Right ventricle myocardium inferior (tissue), 1 donor: ENCODE measurements at places on chromosomes 13 and 19. TPM values are rescaled to one million over a fixed set of nuclear protein-coding genes. Genes with fewer than 3 reads are reported as not detected.

DNA sequence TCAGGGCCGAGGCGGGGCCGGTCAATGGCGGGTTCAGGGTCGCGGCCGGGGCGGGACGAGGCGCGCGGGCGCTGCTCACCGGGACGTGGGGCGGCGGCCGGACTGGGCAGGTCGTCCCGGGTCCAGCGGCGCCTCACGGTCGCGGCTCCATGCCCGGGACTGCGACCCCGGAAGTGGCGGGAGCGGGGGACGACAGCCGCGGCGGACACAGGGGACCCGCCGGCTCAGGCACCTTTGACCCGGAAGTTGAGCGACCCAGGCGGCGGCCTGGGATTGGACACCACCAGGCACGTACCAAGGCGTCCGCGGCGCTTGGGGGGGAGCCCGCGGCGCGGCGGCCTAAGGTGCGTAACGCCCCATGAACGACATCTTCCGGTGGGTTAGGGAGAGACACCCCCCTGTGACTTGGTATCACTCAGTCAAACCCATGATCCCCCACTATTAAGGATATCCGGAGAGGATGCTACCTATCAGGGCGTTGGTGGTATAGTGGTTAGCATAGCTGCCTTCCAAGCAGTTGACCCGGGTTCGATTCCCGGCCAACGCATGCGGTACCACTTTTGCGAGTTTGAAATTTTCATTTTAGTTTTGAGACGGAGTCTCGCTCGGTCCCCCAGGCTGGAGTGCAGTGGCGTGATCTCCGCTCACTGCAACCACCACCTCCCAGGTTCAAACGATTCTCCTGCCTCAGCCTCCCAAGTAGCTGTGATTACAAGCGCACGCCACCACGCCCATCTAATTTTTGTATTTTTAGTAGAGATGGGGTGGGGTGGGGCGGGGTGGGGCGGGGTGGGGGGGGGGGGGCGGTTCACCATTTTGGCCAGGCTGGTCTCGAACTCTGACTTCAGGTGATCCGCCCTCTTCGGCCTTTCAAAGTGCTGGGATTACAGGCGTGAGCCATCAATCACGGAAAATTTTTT is at the start of gene DPP9:
TSS of gene DPP9 (minus strand) at position 248 of the 920 bp plus-strand sequence. CDS start 3,936 bp downstream, outside the sequence.
- DNase-seq = peak; percentile 98

Gene EFNA2
- total RNA-seq = not detected

Gene KLF12
- total RNA-seq = 18.9 TPM

DNA sequence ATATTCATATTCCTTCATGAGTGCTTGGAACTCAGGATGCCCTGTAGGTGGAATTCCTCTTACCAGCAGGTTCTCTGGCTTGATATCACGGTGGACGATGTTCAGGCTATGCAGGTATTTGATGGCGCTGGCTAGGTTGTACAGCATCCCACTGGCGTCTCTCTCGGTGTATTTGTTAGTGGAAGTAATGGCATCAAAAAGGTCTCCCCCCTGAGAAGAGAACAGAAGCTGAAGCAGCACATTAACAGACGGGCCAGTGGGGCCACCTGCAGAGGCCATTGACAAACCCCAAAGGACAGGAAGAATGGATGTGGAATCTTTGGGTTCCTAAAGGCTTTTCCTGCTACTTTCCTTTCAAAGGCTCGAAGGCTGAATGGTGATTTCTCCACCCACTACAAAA is 308.5 kb downstream of the DCLK1 start:
- no peak for DNase-seq

GRCh38 chr13:114004420-114005205 is 30.7 kb upstream of the C13orf46 start:
- DNase-seq = peak; percentile 82

DNA sequence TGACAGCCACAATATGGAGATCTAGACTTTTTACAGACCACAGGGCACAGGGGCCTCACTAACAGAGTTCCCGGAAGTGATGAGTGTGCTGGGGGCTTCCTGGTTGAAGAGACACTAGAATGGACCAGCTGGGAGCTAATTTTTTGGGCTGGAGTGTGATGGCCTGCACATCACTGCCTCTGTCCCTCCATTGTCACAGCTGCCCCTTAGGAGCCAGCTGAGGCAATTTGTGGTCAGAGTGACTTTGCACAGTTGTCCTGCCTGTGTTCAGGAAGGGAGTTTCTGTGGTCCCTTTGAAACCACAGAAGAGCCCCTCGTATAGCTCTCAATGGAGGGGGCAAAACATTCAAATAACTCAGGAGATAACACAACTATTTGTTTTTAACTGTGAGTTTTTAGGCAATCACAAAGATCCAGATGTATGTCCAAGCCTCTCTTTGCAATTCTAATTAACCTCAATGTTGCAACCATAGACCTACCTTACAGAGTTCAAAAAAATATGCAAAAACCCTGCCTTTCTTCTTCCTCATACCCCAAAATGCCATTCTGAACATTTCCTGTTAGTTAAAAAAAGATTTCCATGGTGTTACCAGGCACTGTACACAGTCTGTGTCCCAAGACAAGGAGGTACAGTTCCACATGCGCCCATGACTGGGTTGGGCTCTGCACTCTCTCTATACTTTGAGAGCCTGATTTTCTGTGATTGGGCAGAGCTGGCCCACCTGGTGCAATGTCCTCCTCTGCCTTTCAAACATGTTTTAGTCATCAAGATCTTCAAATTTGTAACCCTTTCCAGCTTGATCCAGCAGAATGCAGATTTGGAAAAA is 2.4 kb downstream of the ALOX5AP start:
- no peak for DNase-seq
